ENCODE measurements at places on chromosomes 5 and 9.

GRCh38 chr9:121486043-121486442 lies 13.6 kb downstream of the GGTA1 start:
- no peak for DNase-seq

- no peak for DNase-seq
These were observed 149.6 kb downstream of the TTLL11 start for GRCh38 chr9:121943463-121943862.

- DNase-seq, result no peak
These were observed 61.6 kb downstream of the C9orf152 start for GRCh38 chr9:110146373-110146772.

GRCh38 chr9:78927099-78927940 lies 630.4 kb downstream of the PSAT1 start:
- no peak for DNase-seq

DNA sequence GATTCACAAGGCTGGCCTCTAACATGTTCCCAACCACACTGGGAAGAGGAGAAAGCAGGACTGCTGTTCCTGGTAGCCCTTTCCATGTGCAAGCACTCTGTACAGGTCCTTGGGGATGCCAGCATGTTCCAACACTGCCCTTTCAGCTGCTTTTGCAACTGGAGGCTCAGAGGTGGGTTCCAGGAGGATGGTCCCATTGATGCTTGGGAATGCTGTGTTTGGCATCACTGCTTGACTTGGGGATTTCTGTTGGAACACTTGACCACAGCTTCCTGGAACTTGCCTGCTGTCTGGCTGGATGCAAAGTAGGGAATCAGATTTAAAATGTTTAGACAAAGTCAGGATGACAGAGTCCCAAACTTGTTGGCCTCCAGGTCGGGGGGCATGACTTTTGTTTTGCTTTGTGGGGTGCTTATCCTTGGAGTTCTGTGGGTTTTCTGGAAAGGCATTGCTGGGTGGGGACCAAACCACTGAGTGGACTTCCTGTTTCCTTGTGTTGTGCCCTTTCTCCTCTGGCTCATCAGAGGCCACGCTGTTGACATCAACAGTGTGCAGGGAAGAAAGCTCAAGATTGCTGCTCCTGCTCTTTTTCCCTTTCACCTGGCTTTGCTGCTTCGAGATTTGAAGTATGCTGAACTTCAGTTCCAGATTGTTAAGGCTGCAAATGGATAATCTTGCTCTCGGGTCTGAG lies 148.5 kb upstream of the RPS23 start:
- no peak for DNase-seq
